ENCODE measurements at places on chromosomes 16 and 17.
A peak's percentile ranks its signal among the peaks of the same experiment; 100 is the strongest.

GRCh38 chr16:63702981-63703590, 1418.8 kb downstream of the CDH11 start:
- DNase-seq: no peak
- no peak overlapping the region for H3K27ac ChIP-seq
- no peaks in the 10 kb centered on the region for H3K27me3 ChIP-seq
- no peaks in the 10 kb centered on the region for H3K36me3 ChIP-seq

DNA sequence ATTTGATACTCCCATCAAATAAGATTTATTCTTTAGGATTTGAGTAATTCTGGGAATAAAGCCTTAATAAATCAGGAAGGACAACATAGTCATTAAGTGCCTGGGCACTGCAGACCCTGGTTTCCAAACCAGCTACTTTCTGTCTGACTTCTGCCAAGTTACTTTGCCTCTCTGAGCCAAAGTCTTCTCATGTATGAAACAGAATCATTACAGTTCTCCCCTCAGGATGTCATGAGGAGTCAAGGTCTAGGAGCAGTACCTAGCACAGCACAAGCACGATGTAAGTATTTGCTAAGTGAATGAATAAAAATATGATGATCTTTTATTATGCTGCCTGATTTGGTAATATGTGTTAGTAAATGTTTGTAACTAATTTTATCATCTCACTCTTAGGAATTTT, 30.4 kb upstream of the HEATR6 start:
- no peak for DNase-seq
- no peaks in the 10 kb centered on the region for H3K27me3 ChIP-seq
- H3K36me3 ChIP-seq: no peaks in the 10 kb centered on the region
- H3K27ac ChIP-seq: no peak overlapping the region

GRCh38 chr17:39186481-39187002, 10.9 kb downstream of the CACNB1 start:
- H3K36me3 ChIP-seq: peaks cover 6% of the 10 kb centered on the region
- no peaks in the 10 kb centered on the region for H3K4me1 ChIP-seq
- no peak overlapping the region for H3K4me3 ChIP-seq
- H3K27me3 ChIP-seq: no peaks in the 10 kb centered on the region
- DNase-seq: no peak

- H3K4me1 ChIP-seq: no peaks in the 10 kb centered on the region
- H3K27ac ChIP-seq: no peak overlapping the region
- DNase-seq: no peak
- no peaks in the 10 kb centered on the region for H3K36me3 ChIP-seq
Observed at GRCh38 chr16:10196999-10197398, 14.8 kb upstream of the GRIN2A start.

DNA sequence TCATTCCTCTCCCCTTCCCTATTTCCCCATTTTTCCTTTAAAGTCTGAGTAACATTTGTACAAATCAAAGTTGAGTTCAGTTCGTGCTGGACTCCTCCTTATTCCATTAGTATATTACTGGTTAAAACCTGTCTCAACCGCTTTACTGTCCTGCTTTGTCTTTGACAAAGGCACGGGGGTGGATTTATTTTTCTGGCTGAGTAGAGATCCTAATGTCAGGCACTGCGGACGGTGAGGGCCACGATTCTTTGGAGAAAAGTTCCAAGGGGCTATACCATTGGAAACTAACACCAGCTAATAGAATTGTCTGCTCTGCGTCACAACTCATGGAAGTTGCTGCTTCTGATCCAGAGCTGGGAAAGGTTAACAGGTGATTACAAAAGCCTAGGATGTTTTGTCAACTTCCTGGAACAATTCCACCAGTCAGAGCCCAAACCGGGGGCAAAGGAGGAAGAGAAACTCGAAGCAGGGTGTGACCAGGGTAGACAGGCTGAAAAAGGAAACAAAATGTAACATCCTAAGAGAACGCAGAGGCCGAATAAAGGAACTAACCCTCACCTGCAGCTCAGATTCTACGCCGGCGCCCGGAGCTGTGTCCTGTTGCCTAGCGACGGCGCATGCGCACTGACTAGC, 12.4 kb downstream of the TAT start:
- H3K4me3 ChIP-seq: peak overlapping the region; percentile 90
- H3K36me3 ChIP-seq: peaks cover 8% of the 10 kb centered on the region
- DNase-seq: no peak
- H3K27me3 ChIP-seq: no peaks in the 10 kb centered on the region
- peaks cover 18% of the 10 kb centered on the region for H3K4me1 ChIP-seq

DNA sequence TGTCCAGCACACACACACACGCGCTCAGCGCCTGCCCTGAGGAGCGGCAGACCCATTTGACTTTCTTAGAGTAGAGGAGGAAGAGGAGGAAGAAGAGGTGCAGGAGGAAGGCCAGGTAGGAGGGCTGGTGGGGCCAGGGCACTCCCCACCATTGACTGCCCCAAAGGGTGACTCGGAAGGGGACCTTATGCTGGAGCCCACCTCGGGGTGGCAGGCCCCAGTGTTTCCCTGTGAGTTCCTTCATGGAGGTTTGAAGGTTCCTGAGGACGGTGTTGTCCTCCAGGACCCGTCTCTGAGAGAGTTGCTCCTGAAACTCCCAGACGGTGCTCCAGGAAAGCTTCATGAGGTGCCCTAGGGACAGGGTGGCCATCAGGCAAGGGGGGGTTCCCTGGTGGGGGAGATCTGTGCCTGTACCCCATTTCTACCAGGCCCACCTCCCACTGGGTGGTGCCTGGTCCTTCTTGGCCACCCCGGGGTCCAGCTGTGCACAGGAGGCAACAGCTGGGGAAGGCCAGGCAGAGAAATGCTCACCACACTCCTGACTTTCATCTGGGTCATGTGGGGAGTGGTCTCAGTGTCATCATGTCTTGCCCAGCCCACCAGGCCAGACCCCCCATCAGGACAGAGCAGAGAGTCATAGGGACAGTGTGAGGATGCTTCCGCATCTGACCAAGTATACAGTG, 89.5 kb downstream of the TNFRSF13B start:
- H3K27me3 ChIP-seq: peaks cover 2% of the 10 kb centered on the region
- H3K4me3 ChIP-seq: no peak overlapping the region
- DNase-seq: no peak
- no peak overlapping the region for H3K27ac ChIP-seq
- H3K4me1 ChIP-seq: no peaks in the 10 kb centered on the region
- H3K36me3 ChIP-seq: no peaks in the 10 kb centered on the region

GRCh38 chr17:76270127-76270592, 5.0 kb downstream of the UBALD2 start:
- no peaks in the 10 kb centered on the region for H3K27me3 ChIP-seq
- H3K4me3 ChIP-seq: peak overlapping the region; percentile 27
- peak; percentile 49 for DNase-seq
- peaks cover 44% of the 10 kb centered on the region for H3K4me1 ChIP-seq
- H3K27ac ChIP-seq: peak overlapping the region; percentile 90
- H3K36me3 ChIP-seq: peaks cover 6% of the 10 kb centered on the region

- DNase-seq: no peak
- H3K27me3 ChIP-seq: no peaks in the 10 kb centered on the region
- H3K4me3 ChIP-seq: no peak overlapping the region
Observed at GRCh38 chr17:4411201-4411600, 22.5 kb upstream of the SPNS3 start.
